ENCODE measurements at places on chromosomes 4 and X.

GRCh38 chr4:675980-676870, 1.9 kb downstream of the MYL5 start:
- no peak for DNase-seq

GRCh38 chrX:117508021-117508420, 608.6 kb downstream of the KLHL13 start:
- no peak for DNase-seq

DNA sequence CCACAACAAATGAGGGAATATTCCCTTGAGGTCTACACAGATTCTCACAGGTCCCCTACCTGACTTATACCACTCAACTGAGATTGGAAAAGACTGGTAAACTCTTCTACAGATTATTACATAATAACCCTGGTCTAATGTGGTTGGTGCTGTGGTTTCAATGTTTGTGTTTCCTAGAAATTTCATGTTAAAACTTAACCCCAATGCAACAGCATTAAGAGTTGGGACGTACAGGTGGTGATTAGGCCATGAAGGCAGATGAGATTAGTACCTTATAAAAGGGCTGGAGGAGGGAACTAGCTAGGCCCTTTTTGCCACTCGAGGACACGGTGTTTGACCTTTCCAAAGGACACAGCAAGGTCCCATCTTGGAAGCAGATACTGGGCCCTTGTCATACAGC, 84.3 kb upstream of the TAPT1 start:
- DNase-seq, result no peak

DNA sequence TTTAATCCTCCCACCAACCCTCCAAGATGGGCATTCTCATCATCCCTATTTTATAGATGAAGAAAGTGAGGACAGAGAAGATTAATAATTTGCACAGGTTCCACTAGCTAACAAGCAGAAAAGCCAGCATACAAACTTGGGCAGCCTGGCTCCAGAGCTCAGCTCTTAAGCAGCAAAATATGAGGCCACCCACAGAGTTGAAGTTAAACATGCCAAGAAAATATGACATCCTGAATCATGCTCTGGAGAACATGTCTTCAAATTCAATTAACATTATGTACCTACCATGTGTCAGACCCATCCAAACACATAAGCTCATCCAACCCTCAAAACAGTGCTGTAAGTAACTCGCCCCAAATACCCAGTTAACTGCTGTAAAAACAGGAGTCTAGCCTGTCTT, 33.9 kb downstream of the USP46 start:
- peak; percentile 19 for DNase-seq

DNA sequence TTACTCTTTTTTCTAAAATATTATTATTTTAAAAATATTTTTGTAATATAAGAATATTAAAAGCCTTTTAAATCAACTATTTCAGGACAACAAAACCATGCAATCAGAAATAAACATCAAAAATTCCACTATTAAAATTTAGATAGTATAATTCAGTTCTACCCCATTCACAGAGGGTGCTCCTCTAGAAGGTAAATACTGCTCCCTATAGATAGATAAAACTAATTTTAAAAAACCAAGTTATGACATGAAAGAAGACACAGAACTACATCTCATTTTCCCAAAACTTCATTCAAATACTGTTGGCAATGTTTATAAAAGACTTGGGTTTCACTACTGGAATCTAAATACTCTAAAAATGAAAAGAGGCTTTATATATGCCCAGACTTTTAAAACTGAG, 219.3 kb downstream of the SPOCK3 start:
- no peak for DNase-seq

DNA sequence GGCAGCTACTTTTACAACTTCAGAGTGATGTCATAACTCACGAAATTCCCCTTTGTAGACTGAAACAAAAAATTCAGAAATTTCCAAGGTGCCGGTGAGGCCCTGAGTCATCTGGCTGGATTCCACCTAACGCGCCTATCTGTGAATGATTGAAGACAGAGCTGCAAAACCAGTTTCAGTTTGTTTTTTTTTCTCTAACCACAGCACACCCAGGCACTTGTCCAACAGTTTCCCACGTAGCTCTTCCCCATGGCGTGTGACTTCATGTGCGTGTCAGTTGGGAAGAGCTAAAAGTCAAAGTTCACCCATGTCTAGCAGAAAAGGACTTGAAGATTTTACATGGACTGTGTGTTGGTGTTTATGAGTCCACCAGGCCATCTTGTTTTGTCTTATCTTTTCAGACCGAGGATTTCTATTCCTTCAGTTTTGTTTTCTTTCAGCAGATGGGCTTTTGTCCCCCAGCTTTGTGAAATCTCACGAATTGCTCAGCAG, 16.4 kb downstream of the TCEANC start:
- DNase-seq, result peak; percentile 96

DNA sequence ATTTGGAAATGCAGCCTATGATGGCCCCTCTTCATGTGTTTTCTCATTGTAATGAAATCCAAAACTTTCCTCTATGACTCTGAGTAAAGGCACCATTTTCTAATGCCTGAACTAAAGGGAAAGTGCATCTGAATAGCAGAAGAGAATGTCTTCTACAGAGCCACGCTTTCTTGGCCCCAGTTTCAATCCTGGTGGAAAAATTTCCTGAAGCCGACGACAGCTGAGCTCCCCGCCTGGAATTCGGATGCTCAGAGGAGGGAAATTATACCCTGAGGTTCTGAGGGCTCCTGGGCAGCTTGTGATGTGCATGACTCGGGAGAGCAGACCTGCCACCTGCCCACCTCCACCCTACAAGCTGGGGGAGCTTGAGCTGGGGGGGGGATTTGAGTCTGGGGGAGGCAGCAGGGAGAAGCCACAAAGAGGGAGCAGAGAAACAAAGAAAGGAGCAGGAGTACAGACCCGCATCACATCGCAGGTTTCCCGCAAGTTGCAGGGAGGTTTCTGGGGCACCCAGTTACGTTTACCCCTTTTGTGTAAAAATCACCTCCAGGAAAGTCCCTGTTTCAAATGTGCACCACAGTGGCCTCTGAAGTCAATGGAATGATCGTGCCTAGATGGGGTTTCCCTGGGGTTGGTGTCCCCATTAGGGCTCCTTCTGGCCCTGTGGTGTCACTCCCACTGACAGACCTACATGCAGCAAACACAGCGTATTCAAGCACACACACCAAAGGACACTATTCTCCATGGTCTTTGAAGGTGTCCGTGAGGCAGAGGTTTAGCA, 145.6 kb upstream of the RBPJ start:
- no peak for DNase-seq

DNA sequence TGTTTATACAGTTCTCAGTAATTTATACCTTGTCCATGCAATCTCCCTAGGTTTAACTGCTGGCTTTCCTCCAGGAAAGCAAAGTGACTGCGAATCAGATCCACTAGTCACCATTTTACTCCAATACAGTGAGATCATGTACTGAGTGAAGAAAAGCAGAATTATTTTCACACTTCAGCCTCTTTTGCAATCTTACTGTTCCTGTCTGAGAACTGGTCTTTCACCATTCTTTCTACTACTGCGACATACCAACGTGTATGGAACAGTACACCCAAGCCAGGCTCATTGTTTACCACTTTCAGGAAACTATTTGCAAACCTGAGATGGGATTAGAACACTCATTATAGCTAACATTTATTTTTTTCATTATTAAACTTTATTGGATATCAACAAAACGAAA, 8.0 kb upstream of the MSL3 start:
- DNase-seq, result no peak

- peak; percentile 53 for DNase-seq
These were observed 24.0 kb downstream of the CYTL1 start for GRCh38 chr4:4995103-4995907.

DNA sequence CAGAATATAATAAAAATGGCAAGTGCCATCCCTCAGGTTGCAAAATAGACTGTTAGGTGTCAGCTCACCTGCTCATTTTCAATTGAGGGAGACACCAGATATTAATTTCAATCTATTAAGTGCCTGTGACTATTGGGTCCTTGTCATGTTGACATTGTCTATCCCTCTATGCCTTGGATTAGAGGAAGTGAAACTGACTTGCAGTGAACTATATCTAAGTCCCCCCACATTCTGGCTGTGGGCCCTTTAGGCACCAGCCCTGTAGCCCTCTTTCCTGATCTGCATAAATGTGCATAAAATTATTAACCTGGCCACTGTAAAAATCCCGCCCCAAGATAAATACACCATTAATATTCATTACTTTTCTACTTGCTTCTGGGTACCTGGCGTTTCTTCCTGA, 293.0 kb upstream of the CLNK start:
- no peak for DNase-seq

GRCh38 chr4:178205826-178206225, 763.6 kb upstream of the AGA start:
- no peak for DNase-seq

GRCh38 chr4:21290562-21290961, 590.3 kb downstream of the PACRGL start:
- DNase-seq, result no peak

GRCh38 chr4:58760100-58760499, 1649.9 kb upstream of the IGFBP7 start:
- DNase-seq, result no peak

GRCh38 chrX:111506826-111507225, 4.6 kb upstream of the SERTM2 start:
- no peak for DNase-seq

DNA sequence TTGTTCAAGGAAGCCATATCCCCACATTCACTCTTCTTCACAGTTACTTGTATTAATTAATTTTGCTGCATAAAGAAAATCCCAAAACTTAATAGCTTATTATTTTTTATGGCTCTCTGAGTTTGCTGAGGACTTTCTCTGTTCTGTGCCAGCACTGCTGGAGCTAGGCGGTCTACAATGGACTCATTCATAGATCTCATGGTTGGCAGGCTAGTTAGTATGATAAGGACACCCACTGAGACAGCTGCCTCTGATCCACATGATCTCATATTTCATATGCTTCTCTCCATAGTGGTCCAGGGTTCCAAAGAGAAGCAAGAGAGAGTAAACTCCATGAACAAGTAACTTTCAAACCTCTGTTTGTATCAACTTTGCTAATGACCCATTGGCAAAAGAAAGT, 170.2 kb downstream of the ADGRA3 start:
- no peak for DNase-seq

DNA sequence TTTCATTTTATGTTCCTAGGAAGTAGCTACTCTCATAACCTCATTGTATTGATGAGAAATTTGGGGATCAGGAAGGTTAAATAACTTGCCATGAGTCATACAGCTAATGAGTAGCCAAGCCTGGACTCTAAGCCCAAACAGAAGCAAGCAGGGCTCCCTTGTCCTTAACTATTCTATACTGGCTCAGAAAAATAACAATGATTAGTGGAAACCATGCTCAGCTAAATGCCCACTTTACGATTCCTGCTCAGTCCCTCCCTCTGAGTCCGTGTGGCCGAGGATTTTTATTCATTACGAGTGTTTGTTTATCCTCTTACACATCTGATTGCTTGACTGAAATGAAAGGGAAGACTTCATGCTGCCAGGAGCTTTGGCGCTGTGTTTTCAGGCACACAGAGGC, 100.9 kb downstream of the SLC34A2 start:
- no peak for DNase-seq

GRCh38 chr4:10232114-10232513, 115.5 kb upstream of the WDR1 start:
- no peak for DNase-seq

- DNase-seq, result no peak
These were observed 446.7 kb downstream of the EPHA5 start for GRCh38 chr4:65223601-65224000.

DNA sequence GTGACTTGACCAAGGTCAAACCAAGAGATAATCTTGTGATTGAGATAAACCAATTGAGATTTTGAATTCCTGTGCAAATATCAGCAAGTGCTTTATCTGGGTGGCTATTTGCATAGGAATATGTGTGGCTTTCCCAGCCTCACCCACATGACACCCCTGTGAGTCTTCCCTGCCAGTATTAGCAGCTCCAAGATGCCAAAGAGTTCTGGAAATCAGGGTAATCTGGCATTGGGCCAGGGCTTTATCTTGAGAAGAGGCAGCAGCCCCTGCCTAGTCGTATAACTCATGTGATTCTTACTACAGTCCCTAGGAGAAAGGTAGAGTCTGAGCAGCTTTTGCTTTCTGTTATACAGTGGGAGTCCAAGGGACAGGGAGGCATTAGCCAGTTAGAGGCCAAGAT, 87.7 kb downstream of the RLIM start:
- no peak for DNase-seq

DNA sequence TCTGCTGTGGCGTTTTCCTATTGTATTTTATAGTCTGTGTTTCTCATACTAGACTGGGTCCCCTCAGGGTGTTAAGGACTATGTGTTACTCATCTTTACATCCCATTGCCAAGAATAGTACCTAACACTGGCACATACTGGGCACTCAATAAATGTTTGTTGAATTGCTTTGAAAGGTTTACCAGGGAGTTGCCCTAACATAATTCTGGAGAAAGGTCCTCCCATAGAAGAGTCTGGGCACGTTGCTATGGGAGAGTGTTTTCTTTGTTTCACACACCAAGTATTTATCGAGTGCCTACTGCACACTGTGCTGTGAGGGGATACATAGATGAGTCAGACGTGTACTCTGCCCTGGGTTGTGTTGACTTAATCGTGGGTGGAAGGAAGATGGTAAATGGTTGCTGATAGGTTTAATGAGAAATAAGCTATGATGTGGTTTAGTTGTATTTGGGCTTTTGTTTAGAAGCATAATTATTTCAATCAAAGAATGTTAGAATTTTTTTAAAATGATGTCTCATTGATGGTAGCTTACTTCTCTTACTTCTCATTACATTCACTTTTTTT, 42.9 kb downstream of the AFF1 start:
- peak; percentile 81 for DNase-seq

- DNase-seq, result no peak
These were observed 27.7 kb downstream of the UTP14A start for GRCh38 chrX:129933700-129934099.

DNA sequence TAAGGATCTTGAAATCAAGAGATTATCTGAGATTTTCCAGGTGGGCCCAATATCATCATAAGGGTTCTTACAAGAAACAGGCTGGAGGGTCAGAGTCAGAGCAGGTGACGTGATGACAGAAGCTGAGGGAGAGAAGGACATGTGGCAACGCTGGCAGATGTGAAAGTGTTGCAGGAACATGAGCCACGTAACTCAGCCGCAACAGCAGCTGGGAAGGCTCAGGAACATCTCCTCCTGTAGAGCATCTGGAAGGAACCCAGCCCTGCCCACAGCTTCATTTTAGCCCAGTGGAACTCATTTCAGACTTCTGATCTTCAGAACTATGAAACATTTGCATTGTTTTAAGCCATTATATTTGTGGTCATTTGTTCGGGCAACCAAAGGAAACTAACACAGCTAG, 156.3 kb upstream of the VEGFC start:
- peak; percentile 45 for DNase-seq

DNA sequence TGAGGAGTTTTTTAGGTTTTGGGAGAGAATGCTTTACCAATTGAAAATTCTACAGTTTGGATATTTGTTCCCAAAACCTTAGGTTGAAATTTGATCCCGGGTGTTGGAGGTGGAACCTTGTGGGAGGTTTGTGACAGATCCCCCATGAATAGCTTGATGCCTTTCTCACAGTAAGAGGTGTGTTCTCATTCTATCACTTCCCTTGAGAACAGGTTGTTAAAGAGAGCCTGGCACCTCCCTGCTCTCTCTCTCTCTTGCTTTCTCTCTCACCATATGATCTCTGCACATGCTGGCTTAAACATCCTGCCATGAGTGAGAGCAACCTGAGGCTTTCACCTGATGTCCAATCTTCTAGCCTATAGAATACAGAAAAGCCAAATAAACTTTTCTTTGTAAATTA, 1475.5 kb upstream of the AGA start:
- DNase-seq, result no peak
